ENCODE measurements at places on chromosomes 5 and 9.

DNA sequence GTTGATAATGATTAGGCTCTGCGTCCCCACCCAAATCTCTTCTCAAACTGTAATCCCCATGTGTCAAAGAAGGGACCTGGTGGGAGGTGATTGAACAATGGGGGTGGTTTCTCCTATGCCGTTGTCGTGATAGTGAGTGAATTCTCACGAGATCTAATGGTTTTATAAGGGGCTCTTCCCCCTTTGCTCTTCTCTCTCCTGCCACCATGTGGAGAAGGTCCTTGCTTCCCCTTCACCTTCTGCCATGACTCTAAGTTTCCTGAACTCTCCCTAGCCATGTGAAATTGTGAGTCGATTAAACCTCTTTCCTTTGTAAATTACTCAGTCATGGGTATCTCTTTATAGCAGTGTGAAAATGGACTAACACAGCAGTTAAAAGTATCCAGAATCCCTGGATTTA lies 715.2 kb upstream of the DMAC1 start:
- DNase-seq, result no peak

- DNase-seq, result no peak
These were observed 8.7 kb downstream of the SHROOM1 start for GRCh38 chr5:132821791-132822190.

DNA sequence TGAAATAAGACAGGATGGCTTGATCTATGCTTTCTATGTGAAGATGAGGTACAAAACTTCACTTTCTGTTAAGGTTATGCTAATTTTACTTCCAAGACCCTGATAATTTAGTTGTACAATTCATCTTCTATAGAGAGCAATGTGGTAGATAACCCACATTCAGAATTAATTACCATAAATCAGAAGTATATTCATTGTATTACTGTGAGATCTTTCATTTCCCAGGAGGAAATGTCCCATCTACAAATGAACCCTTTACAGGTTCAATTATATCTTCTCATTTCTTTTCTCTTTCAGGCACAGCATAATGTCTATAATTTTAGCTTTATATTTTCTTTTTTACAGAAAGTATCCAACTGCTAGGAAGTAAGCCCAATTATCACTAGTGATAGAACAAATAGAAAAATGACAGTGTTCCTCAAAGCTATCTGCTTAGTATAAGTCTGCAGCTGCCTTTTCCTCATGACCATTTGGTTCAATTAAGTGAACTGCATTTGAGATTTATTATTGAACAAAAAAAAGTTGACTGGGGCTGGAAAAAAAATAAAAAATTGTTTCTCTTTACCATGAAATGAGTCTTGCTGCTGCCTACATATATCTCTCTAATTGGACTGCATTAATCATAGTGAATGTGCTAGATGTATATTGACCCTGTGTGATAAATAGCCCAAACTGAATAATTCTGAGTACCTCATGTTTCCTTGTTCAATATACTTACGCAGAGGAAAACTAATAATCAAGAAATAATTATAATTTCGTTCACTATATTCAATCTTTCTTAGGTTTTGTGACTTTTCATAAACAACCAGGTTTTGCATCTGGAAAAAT lies 1329.4 kb downstream of the PTPRD start:
- DNase-seq, result no peak

- DNase-seq, result no peak
These were observed 502.5 kb downstream of the RASEF start for GRCh38 chr9:82560457-82560904.

GRCh38 chr9:3181049-3181953 lies 337.4 kb upstream of the PUM3 start:
- peak; percentile 42 for DNase-seq

DNA sequence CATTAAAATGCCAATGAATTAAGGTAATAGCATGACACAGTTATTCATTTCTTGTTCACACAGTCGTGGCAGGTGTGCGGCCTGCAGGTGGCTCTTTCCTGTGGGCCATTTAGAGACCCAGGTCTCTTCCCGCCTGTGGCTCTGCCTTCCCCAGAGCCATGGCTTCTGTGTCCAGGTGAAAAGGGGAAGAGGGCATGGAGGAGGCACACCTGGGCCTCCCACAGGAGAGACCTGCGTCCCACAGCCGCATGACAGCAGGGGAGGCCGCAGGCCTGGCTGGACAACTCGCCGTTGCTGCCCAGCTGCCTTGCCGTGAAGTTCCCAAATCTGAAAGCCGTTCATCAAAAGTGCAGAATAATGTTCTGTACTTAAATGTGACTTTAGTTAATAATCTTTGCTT lies 14.4 kb upstream of the PLEKHG4B start:
- DNase-seq, result no peak

DNA sequence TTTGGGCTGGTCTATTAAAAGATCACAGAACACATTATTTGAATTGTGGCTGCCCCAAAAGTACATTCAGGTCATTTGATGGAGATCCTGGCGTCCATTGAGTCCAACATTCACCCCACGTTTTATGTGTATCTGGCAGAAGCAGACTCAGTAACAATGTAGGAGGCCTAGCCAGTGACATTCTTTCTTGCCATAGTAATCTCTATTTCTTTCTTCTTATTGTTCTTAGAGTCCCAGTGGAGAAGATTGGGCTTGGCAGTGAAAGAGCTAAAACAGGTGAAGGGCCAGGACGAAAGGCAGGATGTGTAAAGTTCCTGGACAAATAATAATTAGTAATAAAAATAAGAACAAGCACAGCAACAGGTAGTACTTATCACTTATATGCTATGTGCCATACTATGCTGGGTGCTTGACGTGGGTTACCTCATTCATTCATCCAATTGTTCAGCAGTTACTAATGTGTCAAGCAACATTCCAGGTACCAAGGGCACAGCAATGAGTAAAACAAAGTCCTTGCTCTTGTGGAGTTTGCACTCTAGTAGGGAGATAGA lies 12.6 kb upstream of the ANKH start:
- no peak for DNase-seq

DNA sequence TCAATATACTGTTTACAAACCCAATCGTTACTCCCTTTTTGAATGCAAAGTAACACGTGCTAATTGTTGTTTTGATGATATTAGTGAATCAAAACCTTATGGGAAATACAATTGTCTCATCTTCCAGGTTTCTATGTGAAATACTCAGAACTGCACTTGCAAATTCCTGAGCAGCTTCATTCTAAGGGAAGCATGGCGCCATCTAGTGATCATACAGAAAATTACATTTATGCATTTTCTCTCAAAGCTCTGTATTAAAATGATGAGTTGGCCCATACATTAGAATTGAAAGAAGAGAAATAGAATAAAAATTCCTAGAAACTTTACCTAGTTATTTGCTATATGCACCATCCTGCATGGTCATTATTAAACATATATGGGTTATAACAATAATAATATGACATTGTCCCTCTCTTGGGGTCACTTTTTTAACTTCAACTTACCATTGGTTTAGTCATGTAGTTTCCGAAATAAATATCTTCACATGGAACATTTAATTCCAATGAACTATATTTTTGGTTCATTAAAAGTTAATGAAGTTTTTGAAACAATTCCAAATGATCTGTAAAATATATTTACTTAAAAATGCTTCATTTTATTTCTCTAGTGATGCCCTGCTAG lies 220.0 kb downstream of the PDE4D start:
- peak; percentile 60 for DNase-seq
